ENCODE measurements at places on chromosomes 5 and 9.

GRCh38 chr5:102583276-102584124 is 84.7 kb upstream of the SLCO6A1 start:
- peak; percentile 13 for DNase-seq

GRCh38 chr5:34685485-34686165 is 29.5 kb downstream of the RAI14 start:
- DNase-seq = no peak

- DNase-seq = peak; percentile 5
Observed at GRCh38 chr9:123267481-123268198, 746 bp downstream of the STRBP start.

DNA sequence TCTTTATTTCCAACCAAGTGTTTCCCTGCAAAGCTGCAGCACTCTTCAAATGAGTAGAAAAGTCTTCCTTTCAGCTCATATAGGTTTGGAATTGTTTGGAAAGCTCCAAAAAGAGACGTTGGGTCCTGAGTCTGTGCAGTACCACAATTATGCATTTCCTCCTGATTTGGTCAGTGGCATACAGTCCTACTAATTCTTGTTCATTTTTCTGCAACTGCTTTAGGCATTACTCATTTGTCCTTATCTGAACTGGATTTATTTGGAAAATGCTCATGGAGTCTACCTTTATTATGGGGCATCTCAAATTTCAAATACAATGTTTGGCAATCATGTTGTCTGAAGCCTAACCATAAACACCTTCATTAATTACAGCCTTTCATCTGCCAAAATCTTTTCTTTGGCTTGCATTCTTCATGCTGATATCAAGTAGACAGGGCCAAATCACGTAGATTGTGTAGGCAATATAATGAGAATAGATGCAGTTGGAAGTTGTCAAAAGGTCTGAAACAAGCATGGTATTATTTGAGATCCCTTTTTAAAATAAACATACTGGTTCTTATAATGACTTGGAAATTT is 232.8 kb downstream of the TLE1 start:
- no peak for DNase-seq

DNA sequence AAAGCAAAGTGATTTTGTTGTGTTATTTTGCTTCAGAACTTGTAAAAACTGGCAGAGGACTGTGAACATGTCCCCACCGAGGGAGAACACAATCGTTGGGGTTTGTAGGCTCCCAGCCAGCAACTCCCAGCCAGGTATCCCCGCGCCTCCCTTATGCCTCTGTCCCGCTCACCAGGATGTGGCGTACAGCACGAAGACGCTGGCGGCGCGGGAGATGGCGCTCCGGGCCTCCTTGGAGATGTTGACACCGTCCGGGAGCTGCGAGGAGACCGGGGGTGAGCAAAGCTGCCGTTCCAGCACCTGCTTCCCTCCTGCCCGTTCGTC is 630 bp downstream of the POLE3 start:
- no peak for DNase-seq

DNA sequence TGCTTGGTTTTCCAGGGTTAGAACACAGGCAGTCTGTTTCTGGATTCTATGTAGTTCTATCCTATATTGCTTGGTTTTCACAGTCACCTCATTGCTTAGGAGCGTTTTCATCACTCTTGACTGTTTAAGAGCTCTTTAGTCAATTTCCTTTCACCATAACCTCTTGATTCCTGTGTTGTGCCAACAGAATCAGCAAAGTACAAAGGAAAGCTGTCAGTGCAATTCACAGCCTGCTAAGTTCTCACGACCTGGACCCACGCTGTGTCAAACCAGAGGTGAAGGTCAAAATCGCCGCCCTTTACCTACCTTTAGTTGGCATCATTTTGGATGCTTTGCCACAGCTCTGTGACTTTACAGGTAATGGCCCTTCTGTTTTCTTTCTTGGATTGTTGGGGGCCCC is 199.9 kb downstream of the DOCK8 start:
- no peak for DNase-seq

DNA sequence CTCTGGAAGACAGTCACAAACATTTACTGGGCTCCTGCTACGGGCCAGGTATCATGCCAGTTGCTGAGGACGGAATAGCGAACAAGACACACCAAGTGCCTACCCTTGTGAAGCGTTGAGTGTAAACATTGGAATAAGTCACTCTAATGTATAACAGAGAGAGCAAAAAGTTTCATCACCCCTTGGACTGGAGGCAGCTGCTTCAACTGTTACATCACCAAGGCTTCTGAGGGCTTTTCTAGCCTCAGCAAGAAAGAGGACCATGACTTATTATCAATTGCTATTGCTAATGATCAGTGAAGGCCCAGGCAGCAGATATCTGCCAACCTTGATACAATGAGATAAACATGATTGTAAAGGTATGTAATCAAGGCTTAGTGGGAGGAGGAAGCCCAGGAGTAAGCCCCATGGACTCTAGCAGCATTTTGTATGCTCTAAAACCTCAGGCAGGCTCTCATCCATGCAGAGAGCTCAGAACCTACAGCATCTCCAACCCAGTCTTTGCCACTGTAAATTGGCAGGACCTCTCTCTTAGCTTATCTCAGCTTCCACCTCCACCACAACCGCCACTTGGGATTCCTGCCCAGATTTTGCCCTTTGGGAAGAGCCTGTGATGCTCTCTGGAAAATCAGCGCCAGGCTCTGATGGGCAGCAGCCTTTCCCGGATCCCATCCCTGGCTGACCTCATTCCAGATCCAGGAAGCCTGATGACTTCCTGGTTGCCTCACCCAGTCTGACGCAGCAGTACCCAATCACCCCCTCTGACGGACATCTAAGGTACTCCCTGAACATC is 54.5 kb downstream of the ADAM19 start:
- DNase-seq = no peak

- DNase-seq = no peak
Observed at GRCh38 chr9:126482361-126483044, 131.2 kb upstream of the LMX1B start.

GRCh38 chr5:143882520-143882919 is 70.6 kb downstream of the HMHB1 start:
- DNase-seq = no peak

DNA sequence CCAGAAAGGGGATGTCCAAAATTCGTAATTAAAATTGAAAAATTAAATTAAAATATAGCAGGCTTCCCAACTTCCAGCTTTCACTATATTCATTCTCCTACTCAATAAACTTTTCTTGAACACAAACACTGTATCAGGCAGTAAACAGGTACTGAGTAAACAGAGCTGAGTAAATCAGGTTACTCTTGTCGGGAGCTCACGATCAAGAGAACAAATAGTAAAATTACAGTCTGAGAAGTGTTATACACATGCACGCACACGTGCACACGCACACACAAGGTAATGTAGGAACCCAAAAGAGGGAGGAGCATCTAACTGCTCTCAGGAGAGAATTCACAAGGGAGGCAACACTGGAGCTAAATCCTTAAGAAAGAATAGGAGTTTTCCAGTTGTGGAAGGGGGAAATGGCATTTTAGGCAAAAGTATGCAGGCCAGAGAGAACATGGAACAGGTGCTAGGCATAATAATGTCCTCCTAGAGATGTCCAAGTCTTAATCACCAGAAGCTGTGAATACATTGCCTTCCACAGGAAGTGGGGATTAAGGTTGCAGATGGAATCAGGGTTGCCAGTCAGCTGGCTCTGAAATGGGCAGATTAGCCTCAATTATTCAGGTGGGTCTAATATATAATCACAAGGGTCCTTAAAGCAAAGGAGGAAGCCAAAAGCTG is 598.8 kb upstream of the BRINP1 start:
- no peak for DNase-seq

DNA sequence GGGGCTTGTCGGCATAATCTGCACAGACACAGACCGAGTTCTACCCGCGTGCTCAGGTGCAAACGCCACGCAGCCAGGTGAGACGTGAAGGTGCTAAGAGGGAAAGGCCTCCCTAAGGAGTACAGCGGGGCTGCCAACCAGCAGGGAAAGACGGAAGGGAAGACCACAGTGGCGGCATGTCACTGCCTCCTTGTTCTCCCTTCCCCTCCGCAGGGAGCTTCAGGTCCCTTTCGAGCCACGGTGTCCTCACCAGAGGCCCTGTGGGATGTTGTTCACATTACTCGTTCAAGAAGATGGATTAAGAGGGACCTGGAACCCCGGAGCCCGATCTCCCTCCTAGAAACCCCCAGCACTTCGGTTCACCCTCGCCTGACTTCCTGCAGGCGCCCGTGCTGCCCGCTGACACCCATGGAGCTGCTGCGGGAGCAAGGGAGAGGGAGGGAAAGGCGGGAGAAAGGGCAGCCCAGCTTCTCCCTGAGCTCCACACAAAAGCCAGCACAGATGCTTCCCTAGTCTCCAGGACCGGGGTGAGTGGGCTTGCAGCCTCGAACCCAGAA is 686 bp downstream of the BRD9 start:
- DNase-seq = peak; percentile 10

DNA sequence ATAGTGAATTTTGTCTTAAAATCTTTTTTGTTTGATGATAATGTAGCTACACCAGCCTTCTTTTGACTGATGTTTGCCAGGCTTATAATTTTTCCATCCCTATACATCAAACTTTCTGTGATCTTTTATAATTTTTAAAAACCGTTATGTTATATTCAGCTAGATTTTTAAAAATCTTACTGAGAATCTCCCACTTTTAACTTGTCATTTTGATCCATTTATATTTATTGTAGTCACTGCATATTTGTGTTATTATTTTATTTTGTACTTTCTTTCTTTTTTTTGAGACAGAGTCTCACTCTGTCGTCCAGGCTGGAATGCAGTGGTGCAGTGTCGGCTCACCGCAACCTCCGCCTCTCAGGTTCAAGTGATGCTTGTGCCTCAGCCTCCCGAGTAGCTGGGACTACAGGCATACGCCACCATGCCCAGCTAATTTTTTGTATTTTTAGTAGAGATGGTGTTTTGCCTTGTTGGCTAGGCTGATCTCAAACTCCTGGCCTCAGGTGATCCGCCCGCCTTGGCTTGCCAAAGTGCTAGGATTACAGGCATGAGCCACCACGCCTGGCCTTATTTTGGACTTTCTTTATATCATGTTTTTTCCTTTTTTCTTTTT is 12.7 kb downstream of the MRRF start:
- no peak for DNase-seq

DNA sequence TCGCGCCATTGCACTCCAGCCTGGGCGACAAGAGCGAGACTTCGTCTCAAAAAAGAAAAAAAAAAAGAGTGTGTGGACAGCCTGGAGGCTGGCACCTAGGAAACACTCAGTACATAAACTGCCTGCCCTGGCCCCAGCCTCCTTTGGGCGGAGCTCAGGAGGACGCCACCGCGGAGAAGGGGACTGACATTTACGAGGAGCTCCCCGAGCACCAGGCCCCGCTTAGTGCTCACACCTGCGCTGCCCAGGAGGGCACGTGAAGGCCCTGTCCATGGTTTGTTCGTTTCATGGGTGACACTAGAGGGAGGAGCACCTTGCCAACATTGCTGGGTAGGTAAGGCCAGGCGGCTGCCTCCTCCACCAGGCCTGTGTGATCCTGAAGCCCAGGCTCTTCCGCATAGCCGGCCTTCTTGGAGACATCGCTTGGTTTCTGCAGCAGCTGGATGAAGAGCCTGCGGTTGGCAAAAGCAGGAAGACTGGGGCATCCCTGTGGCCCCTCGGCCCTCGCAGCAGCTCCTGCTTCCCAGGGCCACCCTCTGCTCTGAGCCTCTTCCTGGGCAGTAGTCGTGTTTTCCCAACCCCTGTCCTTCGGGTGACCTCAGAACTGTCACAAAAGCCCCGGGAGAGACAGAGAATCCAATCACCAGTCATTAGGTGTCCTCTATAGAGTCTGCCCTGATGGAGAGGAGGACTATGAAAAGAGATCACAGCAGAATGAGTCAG is 26.2 kb upstream of the LAMC3 start:
- no peak for DNase-seq

- DNase-seq = no peak
Observed at GRCh38 chr5:116646611-116647289, 72.1 kb upstream of the SEMA6A start.

DNA sequence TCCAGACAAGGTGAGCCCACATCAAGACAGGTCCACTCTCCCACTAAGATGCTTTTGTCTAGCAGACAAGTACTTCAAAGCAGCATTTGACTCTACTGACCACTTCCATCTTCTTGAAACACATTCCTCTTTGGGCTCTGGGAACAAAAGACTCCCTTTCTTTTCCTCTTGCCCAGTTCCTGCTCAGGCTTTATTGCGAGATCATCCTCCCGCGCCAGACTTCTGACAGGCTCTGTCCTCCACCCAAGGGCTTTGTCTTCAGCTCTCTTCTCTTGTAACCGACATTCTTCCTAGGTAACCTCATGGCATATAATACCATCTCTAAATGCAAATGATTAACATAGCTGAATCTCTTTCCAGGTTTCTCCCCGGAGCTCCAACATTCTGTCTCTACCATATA is 85.8 kb downstream of the NUDT12 start:
- DNase-seq = no peak

GRCh38 chr5:7419367-7419766 is 23.4 kb downstream of the ADCY2 start:
- DNase-seq = no peak

DNA sequence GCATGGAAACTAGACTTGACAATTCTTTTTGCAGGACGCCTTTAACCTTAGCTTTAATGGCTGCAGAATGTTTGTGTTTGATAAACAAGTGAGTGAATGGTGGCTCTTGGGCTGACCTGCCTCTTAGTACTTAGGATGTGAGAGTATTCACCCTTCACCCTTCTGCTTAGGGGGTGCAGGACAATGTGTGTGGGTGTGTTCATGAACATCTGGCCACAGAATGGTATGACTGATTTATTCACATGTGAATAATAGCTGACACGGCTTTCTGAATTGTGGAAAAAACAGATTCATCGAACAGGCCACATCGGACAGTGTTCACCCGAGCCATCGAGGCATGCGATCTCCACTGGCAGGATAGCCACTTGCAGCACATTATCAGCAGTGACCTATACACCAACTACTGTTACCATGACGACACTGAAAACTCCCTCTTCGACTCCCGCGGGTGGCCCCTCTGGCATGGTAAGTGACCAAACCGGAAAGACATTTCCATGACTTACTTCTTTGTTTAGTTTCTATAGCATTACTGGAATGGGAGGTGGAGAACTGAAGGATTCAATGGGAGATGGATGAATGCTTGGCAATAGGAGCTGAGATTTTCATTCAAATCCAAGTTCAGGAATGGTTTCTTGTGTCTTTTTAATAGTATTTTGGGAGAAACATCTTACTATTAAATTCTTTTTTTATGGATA is 193.6 kb downstream of the ZSWIM6 start:
- DNase-seq = no peak

- no peak for DNase-seq
Observed at GRCh38 chr5:137310051-137310730, 188.9 kb downstream of the SPOCK1 start.

- DNase-seq = no peak
Observed at GRCh38 chr5:97096846-97097245, 45.6 kb downstream of the LIX1 start.

- DNase-seq = no peak
Observed at GRCh38 chr5:54704825-54705224, 187.3 kb downstream of the SNX18 start.

GRCh38 chr5:146640285-146640896 is 124.4 kb upstream of the GPR151 start:
- DNase-seq = no peak

GRCh38 chr9:83964973-83965349 is 15.1 kb downstream of the HNRNPK start:
- no peak for DNase-seq

Data from CD4-positive, alpha-beta T cell treated with Interleukin-17A for 1 hour (primary cell).